Stomach (tissue), 19 donors: ENCODE measurements at places on chromosomes 5 and 9. TPM values are rescaled to one million over a fixed set of nuclear protein-coding genes. Genes with fewer than 3 reads are reported as not detected.

- no peak for DNase-seq
Observed at GRCh38 chr5:56106837-56107236, 112.1 kb upstream of the IL6ST start.

Gene PCDHA10
- total RNA-seq, result 15.9 TPM

GRCh38 chr9:7117676-7118561, 360.1 kb downstream of the KDM4C start:
- no peak for DNase-seq

DNA sequence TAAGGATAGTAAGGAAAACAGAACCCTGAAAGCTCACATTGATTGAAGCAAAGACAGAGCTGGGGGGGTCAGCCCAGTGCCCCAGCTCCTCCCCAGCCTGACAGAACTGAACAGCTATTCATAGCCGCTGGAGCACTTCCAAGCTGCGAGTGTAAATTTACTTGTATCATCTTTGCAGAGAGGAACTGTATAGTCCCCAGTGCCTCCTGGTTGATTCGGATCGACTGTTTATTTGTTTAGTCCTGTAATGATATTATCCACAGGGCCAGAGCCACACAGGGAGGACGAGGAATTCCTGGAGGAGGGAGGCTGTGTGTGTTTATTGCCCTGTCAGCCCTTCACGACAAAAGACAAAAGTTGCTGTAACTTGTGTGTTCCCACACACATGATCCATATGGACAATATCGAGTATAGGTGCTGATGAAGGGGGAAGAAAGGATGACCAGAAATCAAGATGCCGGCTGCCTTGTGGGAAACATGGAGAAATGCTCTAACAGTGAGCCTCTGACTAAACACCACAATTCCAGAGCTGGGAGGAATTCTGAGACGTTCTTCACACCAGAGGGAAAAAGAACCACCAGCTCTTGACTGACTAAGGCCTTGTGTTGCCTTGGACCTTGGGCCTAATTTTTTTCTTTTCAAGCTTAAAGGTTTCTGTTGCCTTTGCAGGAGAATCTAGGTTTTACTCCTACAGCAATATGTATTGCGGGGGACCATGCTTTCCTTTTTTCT, 31.1 kb downstream of the FOXD1 start:
- DNase-seq, result no peak

Gene PLAC8L1
- not detected for total RNA-seq

- peak; percentile 50 for DNase-seq
Observed at GRCh38 chr5:74257645-74258313, 382.7 kb downstream of the ENC1 start.

Gene PCDHGA9
- 10.1 TPM for total RNA-seq

- no peak for DNase-seq
Observed at GRCh38 chr9:84385386-84386040, 45.0 kb upstream of the SLC28A3 start.

Gene PRDM9
- total RNA-seq, result not detected

DNA sequence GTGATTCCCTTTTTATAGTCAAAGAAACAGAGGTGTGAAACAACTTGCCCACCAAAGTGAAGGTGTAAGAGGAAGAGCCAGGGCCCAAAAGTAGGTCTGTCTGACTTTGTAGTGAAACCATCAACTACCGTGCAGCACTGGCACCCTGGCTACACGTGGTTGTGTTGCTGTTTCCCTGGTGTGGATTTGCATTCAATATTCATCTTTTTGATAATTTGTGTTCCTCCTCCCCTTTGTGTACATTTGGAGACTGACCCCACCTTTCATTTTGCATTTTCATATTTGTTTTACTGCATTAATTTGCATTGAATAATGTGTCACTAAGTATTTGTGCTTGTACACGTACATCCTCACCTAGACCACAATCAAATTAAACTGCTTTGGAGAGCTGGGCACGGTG, 873.8 kb upstream of the WWC1 start:
- DNase-seq, result no peak

- DNase-seq, result no peak
Observed at GRCh38 chr5:29995154-29995553, 1198.3 kb upstream of the CDH6 start.

Gene SLC45A2
- not detected for total RNA-seq

Gene PCDHGA12
- 5.4 TPM for total RNA-seq

Gene IFNA5
- not detected for total RNA-seq

DNA sequence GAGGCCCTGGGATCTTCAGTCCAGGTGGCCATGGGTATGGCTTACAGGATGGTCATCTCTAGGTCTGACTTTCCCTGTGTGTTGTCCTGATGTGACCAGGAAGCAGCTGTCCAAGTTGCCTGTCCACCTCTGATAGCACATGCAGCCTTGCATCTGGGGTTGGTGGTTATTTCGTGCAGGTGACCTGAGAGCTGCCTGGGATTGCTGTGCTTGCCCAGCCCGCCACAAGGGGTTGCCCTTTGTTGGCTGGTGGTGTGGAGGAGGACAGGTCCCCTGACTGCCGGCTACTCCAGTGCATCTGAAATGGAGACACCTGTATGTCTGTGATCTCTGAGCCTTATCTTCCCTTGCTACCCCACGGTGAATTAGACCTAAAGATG, 212.6 kb downstream of the ARHGAP26 start:
- no peak for DNase-seq

- DNase-seq, result no peak
Observed at GRCh38 chr5:43461066-43461465, 22.6 kb downstream of the TMEM267 start.

Gene PLCXD3
- total RNA-seq, result not detected

- no peak for DNase-seq
Observed at GRCh38 chr5:114411380-114411931, 49.6 kb downstream of the KCNN2 start.

Gene XRCC4
- 14.2 TPM for total RNA-seq

GRCh38 chr5:69049151-69049550, 44.7 kb upstream of the SLC30A5 start:
- DNase-seq, result no peak

GRCh38 chr9:28332648-28333047, 759.4 kb upstream of the C9orf72 start:
- DNase-seq, result no peak

DNA sequence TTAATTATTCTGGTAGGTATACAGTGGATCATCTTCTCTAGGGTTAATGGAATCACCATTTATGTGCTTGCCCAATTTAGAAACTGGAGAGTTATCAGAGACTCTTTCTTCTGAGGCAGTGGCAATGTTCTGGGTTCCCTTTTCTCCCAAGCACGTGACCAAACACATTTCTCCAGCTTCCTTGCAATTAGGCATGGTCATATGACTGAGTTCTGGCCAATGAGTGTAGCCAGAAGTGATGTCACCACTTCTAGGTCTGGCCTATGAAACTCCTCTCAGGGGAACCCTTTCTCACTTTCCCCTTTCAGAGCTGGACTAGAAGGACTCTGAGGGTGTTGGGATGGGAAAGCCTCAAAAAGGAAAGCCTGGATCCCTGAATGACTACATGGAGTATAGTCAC, 172.0 kb downstream of the NSG2 start:
- DNase-seq, result no peak

DNA sequence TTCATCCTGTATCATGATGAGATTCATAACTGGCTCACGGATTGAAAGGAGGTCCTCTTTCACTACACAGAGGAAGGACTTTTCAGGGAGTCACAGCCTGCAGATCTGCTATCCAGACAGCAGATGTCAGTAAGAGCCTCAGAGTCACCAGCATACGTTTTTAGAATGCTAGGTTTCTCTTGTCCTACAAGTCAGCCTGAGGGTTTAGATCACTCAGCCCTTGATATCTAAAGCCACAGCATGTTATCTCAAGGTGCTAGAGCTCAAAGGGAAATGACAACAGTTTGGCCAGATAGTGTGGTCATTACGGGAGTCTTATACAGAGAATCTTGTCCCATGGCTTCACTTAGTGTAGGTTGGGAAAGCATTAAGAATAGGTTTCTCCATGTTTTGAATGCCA, 30.9 kb upstream of the SLC46A2 start:
- peak; percentile 65 for DNase-seq

Gene OR1B1
- not detected for total RNA-seq

GRCh38 chr9:14373706-14374105, 59.8 kb upstream of the NFIB start:
- no peak for DNase-seq

Gene SPINK14
- total RNA-seq, result not detected
